Stimulated activated naive CD4-positive, alpha-beta T cell (primary cell): ENCODE measurements at places on chromosomes 4 and X.

GRCh38 chr4:54234497-54235205 is 5.6 kb downstream of the PDGFRA start:
- DNase-seq = no peak

- DNase-seq = no peak
Measured at GRCh38 chrX:74450803-74451449, 29.6 kb downstream of the SLC16A2 start.

GRCh38 chrX:69309074-69309792 is 144.0 kb upstream of the PJA1 start:
- DNase-seq = no peak

DNA sequence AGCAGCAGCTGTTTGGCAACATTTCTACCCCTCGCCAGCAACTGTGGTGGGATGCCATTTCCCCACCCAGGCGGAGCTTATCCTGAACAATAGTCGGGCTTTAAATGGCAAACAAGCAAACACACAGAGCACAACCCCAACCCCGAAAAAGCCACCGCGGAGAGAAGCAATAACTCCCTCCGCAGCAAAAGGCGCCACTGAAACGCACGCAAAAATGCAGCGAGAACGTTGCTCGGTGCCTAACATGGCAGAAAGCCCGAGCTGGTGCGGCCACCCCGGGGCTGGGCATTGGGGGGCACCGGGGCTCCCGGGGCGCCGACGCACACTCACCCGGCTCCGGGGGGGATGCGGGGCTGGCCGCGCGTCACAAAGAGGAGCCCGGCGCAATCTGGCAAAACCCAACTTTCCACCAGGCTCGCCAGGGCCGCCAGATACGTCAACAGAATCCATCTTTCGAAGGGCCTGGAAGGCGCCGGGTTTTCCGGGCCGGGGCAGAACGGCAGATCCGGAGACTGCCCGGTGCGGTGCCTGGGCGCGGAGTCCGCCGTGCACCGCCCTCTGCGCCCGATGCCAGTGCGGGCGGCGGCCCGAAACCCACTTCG is 818 bp downstream of the RAI2 start:
- no peak for DNase-seq

DNA sequence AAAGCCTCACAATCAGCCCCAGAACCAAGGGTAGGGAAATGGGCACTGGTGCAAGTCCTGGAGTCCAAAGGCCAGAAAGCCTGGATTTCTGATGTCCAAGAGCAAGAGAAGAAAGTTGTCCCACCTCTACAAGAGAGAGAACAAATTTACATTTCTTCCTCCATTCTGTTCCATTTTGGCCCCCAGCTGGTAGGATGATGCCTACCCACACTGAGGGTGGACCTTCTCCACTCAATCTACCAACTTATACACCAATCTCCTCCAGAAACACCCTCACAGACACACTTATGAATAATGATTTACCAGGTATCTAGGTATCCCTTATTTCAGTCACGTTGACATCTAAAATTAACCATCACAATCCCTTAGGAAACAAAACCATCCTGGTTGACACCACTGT is 367.8 kb upstream of the GRIA3 start:
- DNase-seq = no peak

DNA sequence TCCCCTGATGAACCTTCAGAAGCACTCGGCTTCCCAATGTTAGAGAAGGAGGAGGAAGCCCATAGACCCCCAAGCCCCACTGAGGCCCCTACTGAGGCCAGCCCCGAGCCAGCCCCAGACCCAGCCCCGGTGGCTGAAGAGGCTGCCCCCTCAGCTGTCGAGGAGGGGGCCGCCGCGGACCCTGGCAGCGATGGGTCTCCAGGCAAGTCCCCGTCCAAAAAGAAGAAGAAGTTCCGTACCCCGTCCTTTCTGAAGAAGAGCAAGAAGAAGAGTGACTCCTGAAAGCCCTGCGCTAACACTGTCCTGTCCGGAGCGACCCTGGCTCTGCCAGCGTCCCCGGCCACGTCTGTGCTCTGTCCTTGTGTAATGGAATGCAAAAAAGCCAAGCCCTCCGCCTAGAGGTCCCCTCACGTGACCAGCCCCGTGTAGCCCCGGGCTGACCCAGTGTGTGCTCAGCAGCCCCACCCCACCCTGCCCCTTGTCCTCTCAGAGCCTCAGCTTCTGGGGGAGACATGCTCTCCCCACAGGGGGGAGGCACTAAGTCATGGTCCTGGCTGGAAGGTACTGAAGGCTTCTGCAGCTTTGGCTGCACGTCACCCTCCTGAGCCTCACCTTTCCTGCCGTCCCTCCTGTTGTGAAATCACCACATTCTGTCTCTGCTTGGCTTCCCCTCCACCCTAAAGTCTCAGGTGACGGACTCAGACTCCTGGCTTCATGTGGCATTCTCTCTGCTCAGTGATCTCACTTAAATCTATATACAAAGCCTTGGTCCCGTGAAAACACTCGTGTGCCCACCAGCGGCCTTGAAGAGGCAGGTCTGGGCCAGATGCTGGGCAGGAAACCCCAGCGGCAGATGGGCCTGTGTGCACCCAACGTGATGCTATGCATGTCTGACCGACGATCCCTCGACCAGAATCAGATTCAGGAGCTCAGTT is 34.7 kb downstream of the NOP14 start:
- no peak for DNase-seq

DNA sequence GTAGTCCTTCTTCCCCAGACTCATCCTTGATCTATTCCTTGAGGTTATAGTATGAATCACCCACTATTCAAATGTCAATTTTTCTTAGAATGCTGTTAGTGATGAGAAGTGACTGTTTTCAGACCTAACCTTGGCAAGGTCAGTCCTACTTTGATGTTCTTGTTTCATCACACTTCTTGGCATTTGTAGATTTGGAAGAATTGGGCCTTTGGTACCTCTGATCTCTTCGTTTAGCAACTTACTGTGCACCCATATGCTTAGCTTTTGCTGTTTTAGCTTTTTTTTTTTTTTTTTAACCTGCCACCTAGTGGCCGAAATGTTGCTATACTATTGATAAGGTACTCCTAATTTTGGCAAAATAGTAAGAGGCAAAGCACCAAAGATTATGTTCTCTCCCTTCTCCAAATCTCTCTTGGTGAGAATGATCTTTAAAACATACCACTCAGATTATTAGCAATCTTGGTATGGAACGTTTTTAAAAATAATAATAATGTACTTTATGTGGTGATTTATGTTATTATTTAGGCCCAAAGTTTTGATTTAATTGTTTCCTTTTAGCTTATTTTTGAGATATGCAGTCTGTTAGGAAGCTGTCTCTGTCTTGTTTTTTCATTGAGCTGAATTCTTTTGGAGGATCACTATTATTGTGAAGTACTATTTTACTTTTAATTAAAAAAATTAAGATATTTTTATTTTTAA is 16.6 kb downstream of the DCK start:
- no peak for DNase-seq

DNA sequence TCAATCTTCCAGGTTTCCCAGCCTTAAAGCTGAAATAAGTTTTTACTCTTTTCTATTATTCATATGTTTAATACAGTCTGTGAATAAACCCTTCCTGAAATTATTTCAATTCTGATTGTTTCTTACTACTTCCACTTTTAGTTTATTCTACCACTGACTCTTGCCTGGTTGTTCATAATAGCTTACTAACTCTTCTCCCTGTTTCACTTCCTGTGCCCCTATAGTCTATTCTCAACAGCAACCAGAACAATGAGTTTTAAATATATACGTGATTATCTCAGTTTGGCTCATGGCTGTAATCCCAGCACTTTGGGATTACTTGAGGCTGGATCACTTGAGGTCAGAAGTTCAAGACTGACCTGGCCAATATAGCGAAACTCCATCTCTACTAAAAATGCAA is 408.0 kb upstream of the SPOCK3 start:
- DNase-seq = no peak

DNA sequence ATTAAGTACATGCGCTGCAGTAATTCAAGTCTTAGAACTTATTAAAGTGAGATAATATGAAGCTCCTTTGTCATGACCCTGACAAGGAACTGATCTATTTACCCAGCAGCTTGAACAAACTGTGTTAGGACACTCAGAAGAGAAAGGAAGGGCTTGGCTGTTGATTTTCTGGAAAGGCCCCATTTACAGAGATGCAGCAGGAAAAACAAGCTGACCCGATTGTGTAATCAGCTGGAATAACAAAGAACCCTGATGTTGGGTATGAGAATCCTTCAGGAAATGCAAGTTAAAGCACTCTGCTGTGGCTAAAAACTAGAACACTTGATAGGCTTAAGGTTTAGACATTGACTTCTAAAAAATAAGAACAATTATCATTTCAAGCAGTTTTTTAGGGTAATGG is 64.8 kb downstream of the TBC1D9 start:
- no peak for DNase-seq

DNA sequence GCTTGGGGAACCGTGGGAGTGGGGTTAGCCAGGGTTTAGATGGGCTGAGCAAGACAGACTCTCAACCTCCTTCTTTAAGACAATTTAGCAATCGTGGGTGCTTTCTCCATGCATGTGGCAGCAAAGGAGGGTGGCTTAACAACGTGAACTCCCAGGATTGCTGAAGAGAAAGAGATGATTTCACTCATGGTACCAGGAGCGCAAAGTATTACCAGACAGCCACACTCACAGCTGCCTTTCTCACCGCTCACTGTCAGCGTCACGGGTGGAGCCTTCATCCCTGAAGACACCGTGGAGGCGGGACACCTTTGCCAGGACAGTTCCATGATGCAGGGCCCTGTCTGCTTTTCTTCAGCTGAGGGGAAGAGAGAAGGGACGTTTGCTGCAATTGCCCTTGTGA is 212.5 kb upstream of the PSAPL1 start:
- DNase-seq = no peak
